ENCODE measurements at places on chromosomes 7 and 10.

DNA sequence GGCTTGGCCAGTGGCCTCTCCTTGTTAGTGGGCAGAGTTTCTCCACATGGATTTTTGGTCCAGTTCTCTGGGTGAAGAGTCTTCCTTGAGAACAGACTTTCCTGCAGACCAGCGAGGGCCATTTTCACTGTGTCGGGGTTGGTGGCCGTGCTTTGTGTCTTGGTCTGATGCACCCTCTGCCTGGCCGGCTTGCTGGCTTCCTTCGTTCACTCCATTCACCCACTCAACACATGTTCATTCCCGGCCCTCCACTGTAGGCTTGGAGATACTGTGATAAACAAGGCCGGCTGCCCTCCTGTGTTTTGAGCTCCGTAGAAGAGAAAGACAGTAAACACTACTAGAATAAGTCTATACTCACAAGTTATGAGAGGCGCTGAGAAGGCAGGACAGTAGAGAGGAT, 76.8 kb upstream of the BTBD16 start:
- DNase-seq = no peak
- H3K4me1 ChIP-seq = no peaks in the 10 kb centered on the region
- no peaks in the 10 kb centered on the region for H3K27me3 ChIP-seq
- H3K4me3 ChIP-seq = no peak overlapping the region
- no peak overlapping the region for H3K27ac ChIP-seq
- no peaks in the 10 kb centered on the region for H3K36me3 ChIP-seq

- DNase-seq = no peak
- H3K27ac ChIP-seq = no peak overlapping the region
- no peaks in the 10 kb centered on the region for H3K36me3 ChIP-seq
- no peaks in the 10 kb centered on the region for H3K27me3 ChIP-seq
- no peak overlapping the region for H3K4me3 ChIP-seq
Measured at GRCh38 chr7:148367731-148368475, 222.7 kb upstream of the C7orf33 start.

DNA sequence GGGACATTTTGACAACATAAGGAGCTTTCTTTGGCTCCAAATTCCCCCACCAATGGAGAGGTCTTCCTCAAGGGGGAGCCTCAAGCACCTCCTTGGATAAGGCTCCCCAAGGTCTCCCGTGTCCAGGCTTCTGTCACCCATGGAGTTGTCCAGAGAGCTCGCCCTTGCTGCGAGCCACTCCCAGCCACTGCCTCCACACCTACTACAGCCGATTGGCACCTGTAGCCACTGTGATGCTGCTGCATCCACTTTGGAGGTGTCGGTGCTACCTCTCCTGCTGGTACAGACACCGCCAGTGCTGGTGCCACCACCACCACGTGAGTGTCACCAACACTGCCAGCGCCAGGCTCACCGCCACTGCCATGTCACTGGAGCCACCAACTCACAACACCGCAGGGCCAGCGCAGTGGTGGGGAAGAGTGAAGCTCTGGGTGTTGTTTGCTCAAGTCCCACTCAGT, 22.1 kb upstream of the ENO4 start:
- no peak overlapping the region for H3K27ac ChIP-seq
- no peaks in the 10 kb centered on the region for H3K27me3 ChIP-seq
- H3K36me3 ChIP-seq = no peaks in the 10 kb centered on the region
- DNase-seq = no peak

DNA sequence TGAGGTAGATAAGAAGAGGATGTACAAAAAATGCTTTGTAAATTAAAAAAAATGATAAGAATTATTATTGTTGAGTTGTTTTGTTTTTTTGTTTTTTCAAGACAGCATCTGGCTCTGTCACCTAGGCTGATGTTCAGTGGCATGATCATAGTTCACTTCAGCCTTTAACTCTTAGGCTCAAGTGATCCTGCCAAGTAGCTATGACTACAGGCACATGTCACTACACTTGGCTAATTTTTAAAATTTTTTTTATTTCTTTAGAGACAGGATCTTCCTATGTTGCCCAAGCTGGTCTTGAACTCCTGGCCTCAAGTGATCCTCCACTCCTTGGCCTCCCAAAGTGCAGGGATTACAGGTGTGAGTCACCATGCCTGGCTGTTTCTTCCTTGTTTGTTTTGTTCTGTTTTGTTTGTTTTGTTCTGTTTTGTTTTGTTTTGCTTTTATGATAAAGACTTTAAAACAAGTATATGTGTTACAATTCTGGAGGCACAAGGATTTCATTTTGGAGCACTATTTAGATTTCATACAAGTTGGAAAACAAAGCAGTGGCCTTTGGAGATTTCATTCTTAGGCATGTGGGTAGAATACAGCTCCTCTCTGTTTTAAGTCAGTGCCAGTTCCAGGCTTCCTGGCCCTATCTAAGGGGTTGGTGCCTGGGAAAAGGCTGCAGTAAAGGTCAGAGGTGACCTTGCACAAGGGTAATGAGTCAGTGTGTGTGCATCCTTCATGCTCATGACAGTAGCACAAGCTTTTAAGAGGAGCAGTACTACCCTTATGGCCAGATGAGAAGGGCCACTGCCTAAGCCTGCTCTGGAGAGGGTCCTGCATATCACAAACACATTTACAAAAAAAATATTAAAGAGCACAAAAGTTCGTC, 17.9 kb downstream of the FGFBP3 start:
- H3K27me3 ChIP-seq = peaks cover 1% of the 10 kb centered on the region
- no peak overlapping the region for H3K27ac ChIP-seq
- H3K36me3 ChIP-seq = no peaks in the 10 kb centered on the region
- H3K4me1 ChIP-seq = no peaks in the 10 kb centered on the region
- DNase-seq = no peak

GRCh38 chr10:87761892-87762291, 56.1 kb downstream of the ATAD1 start:
- H3K4me1 ChIP-seq = no peaks in the 10 kb centered on the region
- H3K4me3 ChIP-seq = no peak overlapping the region
- no peaks in the 10 kb centered on the region for H3K27me3 ChIP-seq
- H3K36me3 ChIP-seq = no peaks in the 10 kb centered on the region
- H3K27ac ChIP-seq = no peak overlapping the region

DNA sequence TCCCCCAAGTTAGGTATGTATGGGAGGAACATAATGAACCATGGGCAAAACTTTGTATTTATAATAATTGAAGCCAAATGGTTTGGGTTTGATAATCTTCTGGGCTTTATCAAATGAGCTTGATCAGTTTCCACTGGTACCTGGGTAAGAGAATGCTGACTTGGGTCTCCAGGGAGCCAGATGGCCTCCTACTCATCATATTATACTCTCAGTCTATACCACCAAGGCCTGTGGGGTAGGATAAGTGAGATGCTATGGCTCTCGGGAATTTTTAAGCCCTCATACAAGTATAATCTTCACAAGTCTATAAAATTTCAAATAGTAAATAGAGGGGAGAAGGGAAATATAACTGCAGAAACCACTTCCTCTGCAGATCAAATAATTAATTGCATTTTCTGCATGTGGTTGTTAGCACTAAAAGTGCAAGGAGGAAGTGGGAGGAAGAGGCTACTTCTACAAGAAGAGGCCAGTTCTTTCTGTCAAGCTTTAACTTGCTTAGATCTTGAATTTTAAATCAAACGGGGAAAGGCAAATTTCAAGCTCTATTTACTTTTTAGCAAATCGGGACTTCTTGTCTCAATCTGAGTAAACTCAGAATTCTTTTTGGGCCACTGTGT, 349.0 kb downstream of the SORCS1 start:
- H3K27ac ChIP-seq = no peak overlapping the region
- no peak for DNase-seq
- H3K4me1 ChIP-seq = no peaks in the 10 kb centered on the region
- no peaks in the 10 kb centered on the region for H3K36me3 ChIP-seq

- no peak overlapping the region for H3K27ac ChIP-seq
- no peak overlapping the region for H3K4me3 ChIP-seq
- H3K27me3 ChIP-seq = no peaks in the 10 kb centered on the region
- H3K4me1 ChIP-seq = no peaks in the 10 kb centered on the region
- no peak for DNase-seq
- H3K36me3 ChIP-seq = no peaks in the 10 kb centered on the region
Measured at GRCh38 chr10:122544493-122544892, 16.1 kb upstream of the DMBT1 start.

- H3K4me1 ChIP-seq = no peaks in the 10 kb centered on the region
- no peak for DNase-seq
Measured at GRCh38 chr10:113716109-113716910, 35.2 kb upstream of the PLEKHS1 start.

DNA sequence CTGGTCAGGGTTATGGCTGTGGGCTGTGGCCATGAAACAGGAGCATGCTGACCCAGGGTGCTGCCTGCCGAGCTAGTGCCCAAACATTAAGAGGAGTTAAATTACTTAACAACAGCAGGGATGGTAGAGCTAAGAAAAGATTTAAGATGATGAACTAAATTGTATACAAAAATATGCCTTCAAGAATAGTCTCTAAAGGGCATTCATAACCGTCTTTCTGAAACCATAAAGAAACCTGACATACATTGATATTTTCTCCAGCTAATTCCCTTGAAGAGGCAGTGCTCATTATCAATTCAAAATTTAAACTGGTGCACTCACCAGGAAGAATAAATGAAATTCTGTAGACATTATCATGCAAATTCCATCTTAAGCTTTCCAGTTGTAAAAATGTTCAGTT, 265.8 kb upstream of the TAC1 start:
- no peaks in the 10 kb centered on the region for H3K4me1 ChIP-seq
- no peak overlapping the region for H3K4me3 ChIP-seq
- no peak overlapping the region for H3K27ac ChIP-seq

DNA sequence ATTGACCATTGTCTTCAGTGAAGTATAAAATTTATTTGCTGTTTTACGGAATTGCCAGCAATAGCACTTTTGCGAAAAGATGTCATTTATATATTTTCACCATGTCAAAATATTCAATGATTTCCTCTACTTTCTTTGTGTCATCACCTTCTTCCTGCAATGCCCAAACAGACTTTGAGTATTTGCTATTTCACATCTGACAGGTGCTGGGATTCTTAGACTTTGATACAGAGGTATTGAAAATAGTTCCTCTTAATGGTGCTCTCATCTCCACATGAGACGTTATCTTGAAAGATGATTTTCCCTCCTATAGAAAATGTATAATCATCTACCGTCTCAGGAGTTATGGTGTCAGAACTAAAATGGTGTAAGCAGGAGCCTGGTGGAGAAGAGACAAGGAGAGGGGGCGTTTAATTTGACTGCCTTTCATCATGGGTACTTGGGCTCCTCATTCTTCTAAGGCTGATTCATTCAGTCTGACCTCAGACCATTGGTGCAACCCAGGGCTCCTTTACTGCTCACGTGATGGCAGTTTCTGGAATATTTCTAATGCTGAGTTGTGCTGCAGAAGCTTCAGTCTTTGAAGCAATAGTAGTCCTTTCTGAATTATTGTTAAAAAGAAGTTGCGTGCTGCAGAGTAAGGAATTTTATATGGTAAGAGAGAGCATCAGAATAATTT, 404.6 kb downstream of the PHTF2 start:
- no peak overlapping the region for H3K27ac ChIP-seq
- no peaks in the 10 kb centered on the region for H3K27me3 ChIP-seq
- no peaks in the 10 kb centered on the region for H3K36me3 ChIP-seq
- no peak for DNase-seq

DNA sequence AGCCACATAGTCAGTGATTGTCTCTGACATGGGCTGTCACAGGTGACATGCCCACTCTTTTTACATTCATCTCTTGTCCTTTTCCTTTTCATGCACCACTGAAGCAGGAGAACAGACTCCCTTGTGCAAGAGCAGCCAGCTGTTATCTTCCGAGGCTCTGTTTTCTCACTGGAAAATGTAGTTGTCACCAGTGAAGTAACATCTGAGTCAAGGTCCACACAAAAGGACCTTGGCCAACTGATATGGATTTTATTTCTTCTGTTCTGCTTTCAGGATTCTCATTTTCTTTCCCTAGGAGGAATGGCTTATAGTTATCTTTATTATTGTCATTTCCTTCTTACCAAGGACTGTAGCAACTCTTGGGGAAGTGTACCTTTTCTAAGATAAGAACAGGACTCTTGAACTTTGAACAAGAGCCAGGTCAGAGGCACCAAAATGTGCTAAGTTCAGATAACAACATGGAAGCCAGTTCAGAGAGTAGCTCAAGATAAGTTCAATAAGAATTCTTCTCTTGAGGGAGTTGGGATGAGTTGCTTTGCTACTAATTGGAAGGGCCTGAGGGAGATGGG, 22.7 kb downstream of the AVPI1 start:
- no peaks in the 10 kb centered on the region for H3K36me3 ChIP-seq
- H3K27me3 ChIP-seq = no peaks in the 10 kb centered on the region
- DNase-seq = no peak
- H3K4me3 ChIP-seq = no peak overlapping the region
- no peak overlapping the region for H3K27ac ChIP-seq

DNA sequence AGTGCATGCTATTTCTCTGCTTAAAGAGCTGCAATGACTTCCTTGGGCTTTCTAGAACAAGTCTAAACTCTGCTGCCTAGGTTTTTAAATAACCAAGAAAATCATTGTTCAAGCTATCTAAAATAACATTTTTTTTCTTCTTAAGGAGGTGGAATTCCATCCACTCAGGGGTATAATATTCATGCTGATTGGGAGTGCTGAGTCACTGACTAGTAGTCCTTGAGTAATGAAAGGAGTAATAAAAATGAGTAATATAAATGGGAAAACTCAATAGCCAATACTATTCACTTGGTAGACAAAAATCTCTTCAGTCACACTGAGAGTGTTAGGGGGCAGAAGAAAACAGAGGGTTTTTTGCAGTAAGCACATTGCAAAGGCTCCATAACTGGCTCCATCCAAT, 72.0 kb downstream of the GFRA1 start:
- H3K27me3 ChIP-seq = no peaks in the 10 kb centered on the region
- no peaks in the 10 kb centered on the region for H3K4me1 ChIP-seq
- no peak overlapping the region for H3K27ac ChIP-seq
- no peak overlapping the region for H3K4me3 ChIP-seq
- DNase-seq = no peak
- no peaks in the 10 kb centered on the region for H3K36me3 ChIP-seq

- H3K27ac ChIP-seq = peak overlapping the region; percentile 49
- H3K27me3 ChIP-seq = no peaks in the 10 kb centered on the region
- DNase-seq = no peak
- H3K4me3 ChIP-seq = no peak overlapping the region
Measured at GRCh38 chr10:27192284-27192683, 37.1 kb downstream of the MASTL start.

DNA sequence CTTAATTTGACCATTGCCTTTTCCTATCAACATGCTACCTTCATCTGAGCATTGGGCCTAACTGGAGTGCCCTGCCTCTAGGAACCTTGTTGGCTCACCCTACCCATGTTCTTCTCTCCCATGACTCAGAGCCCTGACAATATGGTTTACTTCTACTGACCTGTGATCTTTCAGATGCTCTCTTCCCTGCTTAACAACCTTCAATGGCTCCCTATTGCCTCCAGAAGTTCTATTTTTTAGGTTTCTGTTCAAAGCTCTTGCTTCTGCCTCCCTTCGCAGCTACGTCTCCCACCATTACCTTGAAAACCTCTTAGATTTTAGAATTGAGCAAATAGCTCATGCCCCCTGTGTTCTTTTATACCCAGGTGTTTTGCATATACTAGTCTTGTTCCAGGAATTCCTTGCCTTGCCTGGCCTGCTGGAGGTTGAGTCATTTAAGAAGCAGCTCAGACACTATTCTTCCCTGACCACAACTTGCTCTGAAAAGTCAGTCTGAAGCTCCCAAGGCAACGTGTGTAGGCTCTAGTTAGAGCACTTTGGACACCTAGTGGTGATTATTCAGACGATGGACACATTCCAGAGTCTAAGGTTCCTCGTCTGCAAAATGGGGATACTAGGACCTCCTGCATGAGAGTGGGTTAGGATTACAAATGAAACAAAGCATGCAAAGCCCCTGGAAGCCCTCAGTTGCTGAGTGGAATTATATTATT, 64.4 kb upstream of the EMX2 start:
- no peaks in the 10 kb centered on the region for H3K36me3 ChIP-seq
- H3K27me3 ChIP-seq = no peaks in the 10 kb centered on the region
- no peaks in the 10 kb centered on the region for H3K4me1 ChIP-seq

GRCh38 chr7:135942614-135943013, 34.5 kb downstream of the MTPN start:
- no peak overlapping the region for H3K27ac ChIP-seq
- no peaks in the 10 kb centered on the region for H3K27me3 ChIP-seq
- H3K4me3 ChIP-seq = no peak overlapping the region
- 0 out of 2 replicates have a peak, but pooled peaks cover 7% of the 10 kb centered on the region for H3K4me1 ChIP-seq
